ENCODE measurements at places on chromosomes 4 and X. TPM values are rescaled to one million over a fixed set of nuclear protein-coding genes. Genes with fewer than 3 reads are reported as not detected.
A peak's percentile ranks its signal among the peaks of the same experiment; 100 is the strongest.

Gene CT83
- total RNA-seq: not detected

Gene SMIM10
- total RNA-seq: not detected

Gene SOD3
- total RNA-seq: 89.7 TPM

Gene RGN
- total RNA-seq: 3.5 TPM

Gene RAB39B
- total RNA-seq: 1.5 TPM

Gene EGFL6
- not detected for total RNA-seq

Gene CACNA1F
- 6.1 TPM for total RNA-seq

Gene TLR3
- 1.8 TPM for total RNA-seq

Gene HSFX2
- 0.55 TPM for total RNA-seq

Gene ODAPH
- not detected for total RNA-seq

Gene RIPPLY1
- total RNA-seq: not detected

Gene NDST3
- total RNA-seq: not detected

Gene PSAPL1
- total RNA-seq: 14.8 TPM

DNA sequence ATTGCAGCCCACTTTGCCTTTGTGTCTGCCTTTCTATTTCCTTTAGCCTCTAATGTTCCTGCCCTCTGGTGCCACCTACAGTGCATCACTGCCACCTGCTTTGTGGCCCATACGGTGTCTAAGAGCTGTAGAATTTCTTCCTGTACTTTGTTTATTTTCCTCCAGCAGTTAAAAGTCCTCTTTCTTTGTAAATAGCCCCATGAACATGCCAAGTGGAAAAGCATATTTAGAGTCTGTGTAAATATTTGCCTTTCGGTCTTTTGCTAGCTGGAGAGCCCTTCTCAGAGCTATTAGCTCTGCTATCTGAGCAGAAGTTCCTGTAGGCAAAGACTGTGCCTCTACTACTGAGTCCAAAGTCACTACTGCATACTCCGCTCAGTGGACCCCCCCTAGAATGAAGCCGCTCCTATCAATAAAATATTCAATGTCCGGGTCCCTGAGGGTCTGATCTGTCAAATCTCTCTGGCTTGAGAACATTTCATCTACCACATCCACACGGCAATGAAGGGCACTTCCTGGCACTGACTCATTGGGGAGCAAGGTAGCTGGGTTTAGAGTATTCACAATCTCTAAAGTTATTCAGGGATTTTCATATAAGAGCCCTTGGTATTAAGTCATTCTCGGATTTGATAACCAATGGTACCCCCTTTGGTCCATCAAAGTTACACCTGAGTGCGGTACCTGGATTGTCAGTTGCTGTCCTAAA lies 36.3 kb downstream of the SULT1E1 start:
- H3K36me3 ChIP-seq: no peaks in the 10 kb centered on the region
- H3K27me3 ChIP-seq: no peaks in the 10 kb centered on the region
- H3K4me3 ChIP-seq: no peak overlapping the region
- peak overlapping the region; percentile 57 for H3K27ac ChIP-seq

DNA sequence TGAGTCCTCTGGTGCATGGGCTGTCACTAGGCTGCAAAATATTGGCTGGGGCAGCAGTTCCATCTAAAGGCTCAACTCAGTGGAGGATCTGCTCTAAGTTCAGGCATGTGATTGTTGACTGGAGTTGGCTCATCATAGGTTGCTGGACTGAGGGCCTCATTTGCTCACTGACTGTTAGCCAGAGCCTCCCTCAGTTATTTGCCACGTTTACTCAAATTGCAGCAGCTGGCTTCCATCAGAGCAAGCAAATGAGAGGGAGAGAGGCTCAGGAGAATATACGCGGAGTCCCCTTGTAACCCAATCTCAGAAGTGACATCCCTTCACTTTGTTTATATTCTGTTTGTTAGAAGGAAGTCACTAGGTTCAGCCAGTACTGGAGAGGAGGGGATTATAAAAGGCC lies 54.1 kb downstream of the BMP3 start:
- H3K36me3 ChIP-seq: no peaks in the 10 kb centered on the region
- H3K4me3 ChIP-seq: no peak overlapping the region
- no peaks in the 10 kb centered on the region for H3K4me1 ChIP-seq
- H3K27ac ChIP-seq: no peak overlapping the region
- H3K27me3 ChIP-seq: no peaks in the 10 kb centered on the region

DNA sequence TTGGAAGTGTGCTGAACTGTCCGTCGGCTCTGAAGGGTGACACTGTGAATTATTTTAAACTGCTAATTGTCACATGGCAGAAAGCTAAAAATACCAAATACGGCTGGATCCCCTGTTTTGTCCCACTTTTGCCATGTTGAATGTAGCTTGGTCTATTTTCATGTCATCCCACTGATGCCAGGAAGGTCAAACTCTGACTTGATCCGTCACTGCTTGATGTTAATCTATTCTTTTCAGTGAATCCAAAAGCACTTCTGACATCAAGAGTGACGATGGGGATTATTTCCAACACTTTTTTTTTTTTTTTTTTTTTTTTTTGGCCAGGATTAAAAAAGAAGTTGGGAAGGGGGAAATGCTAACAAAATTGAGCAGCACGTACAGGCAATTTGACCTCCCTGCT lies 734.6 kb upstream of the TENM3 start:
- no peak for DNase-seq
- no peak overlapping the region for H3K27ac ChIP-seq

GRCh38 chrX:150372280-150372679 lies 9.2 kb downstream of the MAMLD1 start:
- no peaks in the 10 kb centered on the region for H3K4me1 ChIP-seq
- no peaks in the 10 kb centered on the region for H3K27me3 ChIP-seq
- no peak for DNase-seq
- no peak overlapping the region for H3K4me3 ChIP-seq
- no peak overlapping the region for H3K27ac ChIP-seq
- H3K36me3 ChIP-seq: no peaks in the 10 kb centered on the region

DNA sequence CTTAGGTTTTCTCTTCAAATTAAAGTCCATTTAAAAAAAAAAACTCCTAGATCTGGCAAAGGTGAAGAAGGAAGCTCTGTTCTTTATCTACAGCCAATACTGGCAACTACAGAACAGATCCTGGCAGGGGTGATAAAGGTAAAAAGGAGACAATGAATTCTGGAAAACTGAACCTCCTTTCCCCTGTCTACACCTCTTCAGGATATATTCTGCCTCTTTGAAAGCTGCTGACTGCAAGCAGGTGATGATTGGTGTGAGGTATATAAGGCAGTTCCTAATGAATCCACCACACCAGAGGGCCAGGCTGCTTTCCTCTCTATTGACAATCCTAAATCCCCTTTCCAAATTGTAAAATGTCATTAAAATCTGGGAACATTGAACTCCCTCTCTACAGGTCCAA lies 370.1 kb downstream of the PPP3CA start:
- no peak overlapping the region for H3K4me3 ChIP-seq
- peaks cover 9% of the 10 kb centered on the region for H3K4me1 ChIP-seq
- no peak for DNase-seq
- H3K27me3 ChIP-seq: no peaks in the 10 kb centered on the region
- H3K27ac ChIP-seq: no peak overlapping the region

- H3K4me3 ChIP-seq: no peak overlapping the region
- no peak overlapping the region for H3K27ac ChIP-seq
- peaks cover 17% of the 10 kb centered on the region for H3K36me3 ChIP-seq
- DNase-seq: no peak
- H3K27me3 ChIP-seq: no peaks in the 10 kb centered on the region
These were observed 120.4 kb downstream of the NSUN7 start for GRCh38 chr4:40870150-40870549.

- no peaks in the 10 kb centered on the region for H3K27me3 ChIP-seq
- no peak overlapping the region for H3K27ac ChIP-seq
- H3K4me3 ChIP-seq: no peak overlapping the region
- no peak for DNase-seq
- H3K4me1 ChIP-seq: no peaks in the 10 kb centered on the region
- no peaks in the 10 kb centered on the region for H3K36me3 ChIP-seq
These were observed 265.7 kb upstream of the PCDH7 start for GRCh38 chr4:30454504-30454903.

DNA sequence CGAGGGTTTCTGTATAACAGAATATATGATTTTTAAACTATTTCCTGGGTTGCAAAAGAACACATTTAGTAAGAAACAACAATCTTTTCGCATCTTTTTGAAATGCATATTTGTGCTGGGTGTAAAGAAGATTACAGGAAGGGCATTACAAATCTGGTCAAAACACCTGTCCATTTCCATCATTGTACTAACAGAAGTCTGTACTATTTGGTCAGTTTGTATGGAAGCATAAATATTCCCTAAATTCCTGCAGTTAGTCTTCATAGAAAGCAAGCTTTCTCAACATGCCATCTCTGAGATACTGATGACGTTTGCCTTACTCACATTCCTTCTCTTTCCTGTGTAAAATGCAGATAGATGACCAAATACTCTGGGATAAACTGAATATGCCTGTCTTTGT lies 203.3 kb downstream of the NWD2 start:
- no peaks in the 10 kb centered on the region for H3K27me3 ChIP-seq
- no peaks in the 10 kb centered on the region for H3K4me1 ChIP-seq
- H3K4me3 ChIP-seq: no peak overlapping the region
- DNase-seq: no peak
- no peaks in the 10 kb centered on the region for H3K36me3 ChIP-seq

- no peaks in the 10 kb centered on the region for H3K36me3 ChIP-seq
- H3K27me3 ChIP-seq: no peaks in the 10 kb centered on the region
- no peak overlapping the region for H3K4me3 ChIP-seq
- DNase-seq: no peak
These were observed 30.2 kb upstream of the NKX6-1 start for GRCh38 chr4:84529169-84529751.

GRCh38 chr4:41709844-41710481 lies 38.6 kb downstream of the PHOX2B start:
- H3K4me1 ChIP-seq: no peaks in the 10 kb centered on the region
- no peak overlapping the region for H3K4me3 ChIP-seq

DNA sequence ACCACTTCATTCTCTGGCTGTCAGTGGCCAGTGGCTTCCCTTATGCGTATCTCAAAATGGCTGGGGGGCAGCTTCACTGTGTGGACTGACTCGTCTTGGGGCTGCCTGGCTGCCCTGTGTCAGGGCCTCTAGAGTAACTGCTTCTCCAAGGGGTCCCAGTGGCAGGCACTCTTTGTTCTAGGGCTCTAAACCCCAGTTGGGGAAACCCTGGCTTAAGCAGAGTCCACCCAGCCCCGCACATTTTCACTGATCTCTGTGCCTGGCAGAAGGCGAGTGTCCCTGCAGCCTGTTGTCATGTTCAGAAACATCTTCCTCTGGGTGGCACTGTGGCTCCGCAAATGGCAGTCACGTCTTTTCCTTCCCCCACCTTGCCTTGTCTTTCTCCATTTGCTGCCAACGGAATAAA lies 59.7 kb downstream of the NBDY start:
- H3K36me3 ChIP-seq: no peaks in the 10 kb centered on the region
- H3K4me3 ChIP-seq: no peak overlapping the region
- no peak overlapping the region for H3K27ac ChIP-seq
- peak; percentile 89 for DNase-seq
- no peaks in the 10 kb centered on the region for H3K27me3 ChIP-seq
- no peaks in the 10 kb centered on the region for H3K4me1 ChIP-seq

DNA sequence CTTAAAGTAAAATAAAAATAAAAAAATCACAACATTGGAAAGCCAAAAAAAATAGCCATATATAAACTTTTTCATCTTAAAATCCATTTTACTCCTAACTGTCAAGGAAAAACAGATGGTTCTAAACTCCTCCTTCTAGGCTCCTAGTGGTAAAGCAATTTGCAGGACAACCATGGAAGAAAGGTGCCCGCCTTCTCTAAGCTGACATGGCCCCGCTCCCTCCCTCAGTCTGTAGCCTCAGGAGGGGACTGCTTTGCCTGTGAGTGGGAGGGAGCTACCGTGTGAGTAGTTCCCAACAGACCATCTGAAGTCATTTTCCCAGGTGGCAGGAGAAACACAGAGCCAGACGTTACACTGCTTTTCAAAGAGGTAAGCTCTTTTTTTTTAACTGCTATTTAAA lies 336.2 kb upstream of the FAT1 start:
- H3K4me3 ChIP-seq: no peak overlapping the region
- H3K36me3 ChIP-seq: no peaks in the 10 kb centered on the region
- H3K27me3 ChIP-seq: no peaks in the 10 kb centered on the region
- no peaks in the 10 kb centered on the region for H3K4me1 ChIP-seq

- DNase-seq: no peak
- no peaks in the 10 kb centered on the region for H3K27me3 ChIP-seq
- no peak overlapping the region for H3K4me3 ChIP-seq
- H3K4me1 ChIP-seq: no peaks in the 10 kb centered on the region
- no peak overlapping the region for H3K27ac ChIP-seq
- no peaks in the 10 kb centered on the region for H3K36me3 ChIP-seq
These were observed 143.8 kb downstream of the FBXW7 start for GRCh38 chr4:152392079-152392478.

- no peaks in the 10 kb centered on the region for H3K27me3 ChIP-seq
- H3K4me1 ChIP-seq: peaks cover 38% of the 10 kb centered on the region
- no peak for DNase-seq
- no peak overlapping the region for H3K4me3 ChIP-seq
These were observed 4.8 kb downstream of the HNRNPDL start for GRCh38 chr4:82425478-82425877.

GRCh38 chr4:100208964-100209363 lies 18.7 kb upstream of the DDIT4L start:
- no peaks in the 10 kb centered on the region for H3K4me1 ChIP-seq
- H3K36me3 ChIP-seq: no peaks in the 10 kb centered on the region
- no peak overlapping the region for H3K4me3 ChIP-seq

DNA sequence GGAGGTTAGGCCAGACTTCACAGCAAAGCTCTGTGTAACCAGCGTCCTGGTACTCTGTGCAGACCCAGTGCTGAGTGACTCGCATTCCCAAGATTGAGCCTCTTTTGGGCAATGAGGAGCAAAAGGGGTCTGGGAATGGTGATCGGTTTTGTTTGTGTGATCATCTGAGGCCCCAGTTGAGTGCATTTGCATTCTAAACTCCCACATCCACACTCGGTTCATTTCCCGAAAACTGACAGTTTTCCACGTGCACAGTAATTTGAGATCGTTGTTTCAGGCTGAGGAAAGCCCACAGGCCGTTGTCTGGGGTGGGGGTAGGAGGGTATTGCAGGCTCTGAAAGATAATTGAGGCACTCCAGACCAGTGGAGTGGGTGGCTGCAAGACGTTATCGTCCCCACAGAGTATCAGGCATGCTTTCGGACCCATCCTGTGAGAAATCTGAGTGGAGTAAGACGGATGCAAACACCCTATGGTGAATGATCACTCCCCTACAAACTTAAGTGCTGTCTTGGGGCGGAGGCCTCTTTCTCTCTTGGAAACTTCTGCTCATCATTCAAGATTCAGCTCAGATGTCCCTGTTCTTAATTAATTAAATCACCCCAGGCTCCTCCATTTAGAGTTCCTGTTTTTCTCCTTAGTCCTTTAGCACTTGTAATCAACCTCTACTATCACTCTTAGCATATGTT lies 96.1 kb downstream of the AFF1 start:
- peak overlapping the region; percentile 61 for H3K27ac ChIP-seq
- peak; percentile 67 for DNase-seq
- no peaks in the 10 kb centered on the region for H3K27me3 ChIP-seq
- no peaks in the 10 kb centered on the region for H3K36me3 ChIP-seq
